ENCODE measurements at places on chromosomes 13 and 19.

- DNase-seq = no peak
Observed at GRCh38 chr13:35874704-35875103, 256.5 kb downstream of the DCLK1 start.

DNA sequence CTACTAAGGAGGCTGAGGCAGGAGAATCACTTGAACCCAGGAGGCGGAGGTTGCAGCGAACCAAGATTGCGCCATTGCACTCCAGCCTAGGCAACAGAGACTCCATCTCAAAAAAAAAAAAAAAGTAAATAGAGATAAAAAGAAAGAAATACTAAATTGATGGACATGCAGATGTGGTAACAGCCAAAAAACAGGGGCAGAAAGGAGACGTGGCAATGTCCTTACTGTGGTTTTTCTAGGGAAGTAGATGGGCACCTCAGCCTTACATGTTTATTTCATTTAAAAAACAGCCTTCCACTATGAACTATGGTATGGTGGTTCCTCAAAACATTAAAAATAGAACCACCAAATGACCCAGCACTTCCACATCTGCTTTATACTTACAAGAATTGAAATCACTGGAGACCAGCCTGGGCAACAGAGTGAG is 6.5 kb upstream of the EIF3G start:
- no peak for DNase-seq

- no peak for DNase-seq
Observed at GRCh38 chr19:43784241-43784980, 3.6 kb upstream of the KCNN4 start.

DNA sequence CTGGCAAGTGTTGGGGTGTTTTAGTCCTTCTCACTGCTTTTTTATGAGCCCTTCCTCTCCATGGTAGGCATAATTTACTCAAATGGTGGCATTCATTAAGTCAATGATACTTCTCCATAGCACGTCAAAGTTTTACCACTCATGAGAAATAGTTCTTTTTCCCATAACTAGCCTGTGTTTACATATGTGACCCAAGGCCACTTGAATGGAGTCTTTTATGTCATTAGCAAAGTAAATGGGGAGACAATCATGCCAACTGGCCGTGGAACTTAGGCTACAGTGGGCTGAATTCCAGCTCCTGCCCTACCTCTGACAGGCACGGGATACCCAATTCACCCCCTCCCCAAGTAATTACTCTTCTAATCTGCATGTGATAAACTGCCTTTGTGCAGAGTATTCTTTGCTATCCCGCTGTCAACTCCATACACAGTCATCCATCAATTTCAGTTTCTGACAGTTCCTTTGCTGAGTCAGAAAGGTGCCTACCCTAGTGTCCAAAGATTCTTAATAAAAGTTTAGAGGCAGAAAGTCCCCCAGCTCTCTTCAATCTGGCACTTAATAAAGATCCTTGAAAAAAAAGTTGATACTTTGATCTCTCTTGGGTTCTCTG is 16.9 kb downstream of the PROSER1 start:
- no peak for DNase-seq

- DNase-seq = no peak
Observed at GRCh38 chr13:39450176-39450575, 152.8 kb downstream of the LHFPL6 start.

GRCh38 chr19:40378509-40378908 is 11.5 kb downstream of the HIPK4 start:
- no peak for DNase-seq

DNA sequence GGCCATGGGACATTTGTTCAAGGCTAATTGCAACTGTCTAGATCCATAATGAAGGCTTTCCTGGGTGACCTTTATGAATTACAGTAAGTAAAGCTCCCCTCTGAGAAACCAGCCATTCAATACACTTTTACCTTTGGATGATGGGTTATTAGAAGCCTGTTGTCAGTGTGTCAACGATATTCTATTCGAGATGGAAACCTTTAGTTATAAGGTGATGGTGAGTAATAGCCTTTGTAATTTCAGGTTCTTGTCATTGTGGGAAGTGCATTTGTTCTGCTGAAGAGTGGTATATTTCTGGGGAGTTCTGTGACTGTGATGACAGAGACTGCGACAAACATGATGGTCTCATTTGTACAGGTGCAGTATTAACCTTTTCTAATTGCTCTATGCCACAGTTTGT is 261.7 kb downstream of the ITGBL1 start:
- no peak for DNase-seq

DNA sequence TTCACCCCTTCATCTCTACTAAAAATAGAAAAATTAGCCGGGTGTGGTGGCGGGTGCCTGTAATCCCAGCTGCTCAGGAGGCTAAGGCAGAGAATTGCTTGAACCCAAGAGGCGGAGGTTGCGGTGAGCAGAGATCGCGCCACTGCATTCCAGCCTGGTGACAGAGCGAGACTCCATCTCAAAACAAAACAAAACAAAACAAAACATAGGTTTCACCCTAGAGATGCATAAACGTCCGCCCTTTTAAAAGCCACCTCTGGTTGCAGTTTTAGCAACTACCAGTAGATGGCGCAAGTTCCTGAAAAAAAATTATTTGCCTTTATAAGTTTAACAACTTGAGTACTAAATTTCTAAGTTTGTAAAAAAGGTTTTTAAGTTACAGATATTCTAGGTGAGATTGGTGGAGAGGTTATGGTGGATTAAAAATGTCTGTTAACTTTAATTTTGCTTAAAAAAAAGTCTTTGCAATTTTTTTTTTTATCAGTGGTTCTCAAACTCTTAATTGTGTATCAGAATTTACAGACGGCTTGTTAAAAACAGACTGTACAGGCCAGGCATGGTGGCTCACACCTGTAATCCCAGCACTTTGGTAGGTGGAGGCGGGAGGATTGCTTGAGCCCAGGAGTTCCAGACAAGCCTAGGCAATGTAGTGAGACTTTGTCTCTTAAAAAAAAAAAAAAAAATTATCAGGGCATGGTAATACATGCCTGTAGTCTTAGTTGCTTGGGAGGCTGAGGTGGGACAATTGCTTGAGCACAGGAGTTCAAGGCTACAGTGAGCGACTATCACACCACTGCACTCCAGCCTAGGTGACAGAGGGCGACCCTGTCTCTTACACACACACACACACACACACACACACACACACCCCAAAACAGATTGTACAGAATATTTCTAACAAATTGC is 42.1 kb downstream of the NAA16 start:
- DNase-seq = no peak

DNA sequence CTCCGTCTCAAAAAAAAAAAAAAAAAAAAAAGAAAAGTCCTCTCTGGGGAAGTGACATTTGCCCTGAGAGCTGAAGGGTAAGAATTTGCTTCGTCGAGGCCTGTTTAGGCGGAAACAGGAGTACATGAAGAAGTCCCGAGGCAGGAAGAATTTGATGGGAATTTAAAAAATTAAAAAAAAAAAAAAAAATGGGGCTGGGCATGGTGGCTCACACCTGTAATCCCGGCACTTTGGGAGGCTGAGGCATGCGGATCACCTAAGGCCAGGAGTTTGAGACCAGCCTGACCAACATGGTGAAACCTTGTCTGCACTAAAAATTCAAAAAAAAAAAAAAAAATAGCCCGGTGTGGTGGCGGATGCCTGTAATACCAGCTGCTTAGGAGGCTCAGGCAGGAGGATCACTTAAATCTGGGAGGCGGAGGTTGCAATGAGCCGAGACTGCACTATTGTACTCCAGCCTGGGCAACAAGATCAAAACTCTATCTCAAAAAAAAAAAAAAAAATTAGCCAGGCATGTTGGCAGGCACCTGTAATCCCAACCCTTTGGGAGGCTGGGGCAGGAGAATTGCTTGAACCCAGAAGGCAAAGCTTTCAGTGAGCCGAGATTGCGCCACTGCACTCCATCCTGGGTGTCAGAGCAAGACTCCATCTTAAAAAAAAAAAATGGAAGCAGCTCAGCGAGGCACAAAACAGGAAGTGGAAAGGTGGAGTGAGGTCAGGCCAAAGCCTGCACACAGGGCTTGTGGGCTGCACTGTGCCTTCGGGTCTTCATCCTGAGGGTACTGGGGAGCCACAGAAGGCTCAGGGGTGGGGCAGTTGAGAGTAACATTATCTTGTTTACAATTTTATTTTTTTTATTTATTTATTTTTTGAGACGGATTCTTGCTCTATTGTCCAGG is 4.9 kb downstream of the BAX start:
- DNase-seq = no peak
